ENCODE measurements at places on chromosomes 2 and 18.

DNA sequence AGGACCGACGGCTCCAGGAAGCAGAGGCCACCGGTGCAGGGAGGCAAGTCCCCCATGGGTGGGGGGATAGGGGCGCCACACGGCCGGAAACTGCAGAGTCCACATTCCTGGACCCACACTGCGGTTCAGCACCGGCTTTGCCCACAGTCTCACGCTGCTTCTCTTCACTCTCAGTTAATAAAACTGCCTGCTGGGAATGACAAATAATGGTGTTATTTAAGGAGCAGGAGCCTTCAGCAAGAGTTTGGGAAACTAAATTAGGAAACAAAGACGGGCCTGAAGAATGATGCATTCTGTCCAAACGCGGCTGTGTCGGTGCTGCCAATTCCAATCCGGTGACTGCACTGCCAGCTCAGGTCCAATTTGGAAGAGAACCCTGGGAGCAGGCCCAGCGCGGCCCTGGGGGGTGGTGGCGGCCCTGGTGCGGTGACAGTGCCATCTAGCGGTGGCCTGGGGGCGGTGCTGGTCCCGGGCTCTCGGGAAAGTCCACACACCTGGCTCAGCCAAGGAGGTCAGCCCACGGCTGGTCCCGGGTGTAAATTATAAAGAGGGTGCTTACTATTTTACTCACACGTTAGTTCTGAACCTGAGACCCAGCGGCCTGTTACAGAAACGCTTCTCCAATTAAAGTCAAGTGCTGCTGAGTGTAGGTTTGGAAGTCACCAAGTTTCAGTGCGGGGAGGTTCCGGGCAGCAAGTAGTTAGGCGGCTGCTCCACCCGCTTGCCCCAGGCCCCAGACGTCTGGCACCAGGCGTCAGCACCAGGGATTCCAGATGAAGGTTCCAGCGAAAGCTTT, 73.1 kb upstream of the PXDN start:
- DNase-seq: no peak

DNA sequence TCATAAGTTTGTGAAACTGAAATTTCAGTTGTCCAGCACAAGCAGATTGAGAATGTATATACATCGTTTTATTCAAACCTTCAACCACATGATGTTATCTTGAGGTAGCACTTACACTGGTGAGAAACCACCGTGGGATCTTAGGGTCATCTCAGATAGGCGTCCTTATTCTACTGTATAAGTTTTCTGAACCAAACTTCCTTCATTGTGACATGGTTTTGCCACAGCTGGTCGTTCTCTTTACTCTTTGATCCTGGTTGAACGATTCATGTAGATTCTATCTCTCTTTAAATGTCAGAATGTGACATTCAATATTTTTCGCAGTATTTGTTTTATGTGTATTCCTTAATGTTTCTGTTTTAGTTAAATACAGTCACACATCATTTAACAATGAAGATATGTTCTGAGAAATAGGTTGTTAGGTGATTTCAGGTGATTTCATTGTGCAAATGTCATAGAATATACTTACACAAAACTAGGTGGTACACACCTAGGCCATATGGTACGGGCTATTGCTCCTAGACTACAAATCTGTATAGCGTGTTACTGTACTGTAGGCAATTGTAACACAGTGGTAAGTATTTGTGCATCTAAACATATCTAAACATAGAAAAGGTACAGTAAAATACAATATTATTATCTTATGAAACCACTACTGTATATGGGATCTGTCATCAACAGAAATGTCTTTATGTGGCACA, 17.9 kb upstream of the ARHGAP25 start:
- DNase-seq: no peak

DNA sequence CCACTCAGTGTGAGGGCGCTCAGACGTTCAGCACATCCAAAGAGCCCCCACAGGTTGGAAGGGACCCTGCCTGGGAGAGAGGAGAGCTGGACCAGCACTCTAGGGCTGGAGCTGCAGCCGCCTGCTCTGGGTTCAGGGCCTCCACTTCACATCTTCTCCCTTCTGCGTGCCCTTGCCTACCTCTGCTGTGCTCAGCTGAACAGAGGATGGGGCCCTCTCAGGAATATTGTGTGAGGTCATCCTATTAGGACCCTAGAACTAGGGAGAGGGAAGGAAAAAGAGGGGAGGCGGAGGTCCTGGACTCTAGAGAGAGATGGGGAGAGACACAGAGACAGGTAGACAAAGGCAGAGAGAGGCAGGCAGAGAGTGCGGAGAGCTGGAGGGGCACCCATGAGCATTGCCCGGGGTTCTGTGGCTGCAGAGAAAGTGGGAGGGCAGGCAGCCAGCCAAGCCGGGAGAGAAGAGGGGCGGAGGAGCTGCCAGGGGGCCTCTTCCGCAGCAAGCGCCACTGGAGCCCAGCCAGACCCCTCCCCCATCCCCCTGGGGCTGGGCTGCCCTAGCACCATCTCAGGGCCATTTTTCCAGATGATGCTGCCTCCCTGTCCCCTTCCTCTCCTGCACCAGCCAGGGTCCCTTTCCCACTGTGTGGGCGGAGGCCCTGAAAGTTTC, 8.3 kb upstream of the TNS1 start:
- no peak for DNase-seq

- no peak for DNase-seq
Measured at GRCh38 chr2:164496881-164497280, 124.4 kb downstream of the GRB14 start.

DNA sequence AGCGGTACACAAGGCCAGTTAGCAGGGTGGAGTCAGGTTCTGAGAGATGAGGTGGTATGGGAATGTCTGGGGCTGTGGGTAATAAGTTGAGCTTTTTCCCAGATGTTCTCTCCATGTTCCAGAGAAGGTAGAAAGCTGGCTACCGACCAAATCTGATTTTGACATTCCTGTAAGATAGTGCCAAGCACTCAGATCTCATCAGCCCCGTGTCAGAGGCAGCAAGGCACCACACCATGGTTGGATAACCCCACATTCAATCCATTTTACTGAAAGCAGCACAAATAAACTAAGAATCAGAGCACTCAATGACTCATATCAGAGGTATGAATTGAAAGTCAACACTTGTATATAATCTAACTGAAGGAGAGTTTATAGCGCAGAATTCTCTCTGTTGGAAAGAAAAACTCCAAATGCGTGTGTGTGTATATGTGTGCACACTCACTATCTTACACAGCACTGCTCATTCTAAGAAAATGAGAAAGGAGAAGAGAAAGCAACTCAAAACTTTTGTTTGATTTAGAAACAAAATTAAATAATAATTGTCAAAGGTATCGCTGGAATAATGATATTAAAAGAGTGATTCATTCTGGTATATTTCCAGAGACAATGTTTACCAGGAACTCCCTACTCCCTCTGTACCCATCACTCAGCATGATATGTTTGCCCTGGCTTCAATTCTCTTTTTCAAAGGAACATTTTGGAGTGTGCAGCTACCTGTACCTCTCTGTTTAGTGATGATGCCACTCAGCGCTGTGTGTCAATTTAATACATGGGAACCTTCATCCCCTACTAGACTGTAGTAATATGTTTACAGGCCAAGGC, 375.1 kb upstream of the ID2 start:
- no peak for DNase-seq

DNA sequence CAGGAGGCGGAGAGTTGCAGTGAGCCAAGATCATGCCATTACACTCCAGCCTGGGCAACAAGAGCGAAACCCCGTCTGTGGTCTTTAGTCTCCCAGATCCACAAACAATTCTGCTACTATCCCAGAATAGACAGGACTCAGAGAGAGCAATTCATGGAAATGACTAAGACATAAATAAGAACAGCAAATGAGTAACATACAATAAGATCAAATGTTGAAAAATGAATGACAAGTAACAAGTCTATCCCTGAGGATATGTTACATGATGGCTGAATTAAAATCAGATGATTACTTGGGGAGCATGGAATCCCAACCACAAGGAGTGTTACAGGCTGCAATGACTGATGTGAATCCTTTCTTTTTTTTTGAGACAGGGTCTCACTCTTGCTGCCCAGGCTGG, 10.3 kb downstream of the ARL5A start:
- no peak for DNase-seq

- no peak for DNase-seq
Measured at GRCh38 chr2:72378753-72379348, 231.2 kb upstream of the CYP26B1 start.

DNA sequence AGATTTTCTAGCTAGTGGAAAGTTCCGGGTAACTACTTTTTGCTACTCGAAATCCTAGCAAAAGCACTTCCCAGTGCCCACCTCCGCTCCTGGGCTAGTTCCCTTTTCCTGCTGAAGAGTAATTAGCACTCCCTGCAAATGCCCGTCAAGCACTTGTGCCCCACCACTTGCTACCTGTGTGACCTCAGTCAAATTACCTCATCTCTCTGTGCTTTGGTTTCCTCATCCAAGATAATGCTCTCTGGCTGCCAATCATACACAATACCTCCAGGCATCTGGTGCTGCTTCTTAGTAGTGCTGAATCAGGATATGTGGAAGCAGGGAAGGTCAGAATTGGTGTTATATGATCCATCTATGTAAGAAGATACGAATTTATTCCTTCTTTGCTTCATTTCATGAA, 102.1 kb upstream of the CDCA7 start:
- no peak for DNase-seq

DNA sequence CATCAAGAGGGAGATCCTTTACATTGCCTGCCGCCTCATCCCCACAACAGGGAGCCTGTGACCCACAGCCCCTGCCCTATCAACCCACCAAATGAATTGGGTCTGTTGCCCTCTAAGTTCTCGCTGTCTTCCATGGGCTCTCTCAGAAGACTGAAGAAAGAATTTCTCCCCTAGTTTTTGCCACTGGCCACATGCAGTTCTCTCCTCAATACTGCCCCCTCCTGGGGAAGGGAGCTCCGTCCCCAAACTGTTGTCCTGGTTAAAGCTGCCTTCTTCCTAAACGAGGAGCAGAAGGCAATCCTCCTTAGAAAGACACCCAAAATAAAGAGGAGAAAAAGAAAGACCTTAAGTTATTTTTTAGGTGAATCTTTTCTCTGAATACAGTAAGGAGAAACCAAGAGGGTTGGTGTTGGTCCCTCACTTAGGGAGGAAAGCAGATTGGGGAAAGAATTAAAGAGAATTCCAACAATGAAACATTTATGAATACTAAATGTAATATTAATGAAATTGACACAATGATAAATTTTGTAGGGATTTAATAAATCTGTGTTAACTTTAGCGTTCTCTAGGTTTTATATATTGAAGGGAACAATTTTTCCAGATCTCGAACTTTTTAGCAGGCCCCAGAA, 31.1 kb upstream of the SATB2 start:
- DNase-seq: no peak

GRCh38 chr2:42843131-42843530, 50.7 kb upstream of the HAAO start:
- DNase-seq: no peak

GRCh38 chr18:9694952-9695495, 13.1 kb upstream of the RAB31 start:
- no peak for DNase-seq

DNA sequence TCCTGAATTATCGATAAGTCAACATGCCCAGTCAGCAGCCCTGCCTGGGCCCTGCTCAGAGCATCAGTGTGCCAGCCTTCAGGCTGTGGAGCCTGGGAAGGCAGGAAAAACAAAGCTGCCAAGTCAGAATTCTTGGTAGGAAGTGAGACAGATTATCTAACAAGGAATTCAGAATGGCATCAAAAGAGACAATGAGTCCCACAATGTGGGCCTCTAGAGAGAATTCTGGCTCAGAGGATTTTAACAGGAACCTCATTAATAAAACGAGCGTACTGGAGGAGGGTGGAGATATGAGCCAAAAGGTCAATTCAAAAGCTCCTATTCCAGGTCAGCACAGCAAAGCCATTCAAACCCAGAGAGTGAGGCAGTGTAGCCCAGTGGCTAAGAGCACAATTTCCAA, 327.6 kb upstream of the MMADHC start:
- DNase-seq: no peak

DNA sequence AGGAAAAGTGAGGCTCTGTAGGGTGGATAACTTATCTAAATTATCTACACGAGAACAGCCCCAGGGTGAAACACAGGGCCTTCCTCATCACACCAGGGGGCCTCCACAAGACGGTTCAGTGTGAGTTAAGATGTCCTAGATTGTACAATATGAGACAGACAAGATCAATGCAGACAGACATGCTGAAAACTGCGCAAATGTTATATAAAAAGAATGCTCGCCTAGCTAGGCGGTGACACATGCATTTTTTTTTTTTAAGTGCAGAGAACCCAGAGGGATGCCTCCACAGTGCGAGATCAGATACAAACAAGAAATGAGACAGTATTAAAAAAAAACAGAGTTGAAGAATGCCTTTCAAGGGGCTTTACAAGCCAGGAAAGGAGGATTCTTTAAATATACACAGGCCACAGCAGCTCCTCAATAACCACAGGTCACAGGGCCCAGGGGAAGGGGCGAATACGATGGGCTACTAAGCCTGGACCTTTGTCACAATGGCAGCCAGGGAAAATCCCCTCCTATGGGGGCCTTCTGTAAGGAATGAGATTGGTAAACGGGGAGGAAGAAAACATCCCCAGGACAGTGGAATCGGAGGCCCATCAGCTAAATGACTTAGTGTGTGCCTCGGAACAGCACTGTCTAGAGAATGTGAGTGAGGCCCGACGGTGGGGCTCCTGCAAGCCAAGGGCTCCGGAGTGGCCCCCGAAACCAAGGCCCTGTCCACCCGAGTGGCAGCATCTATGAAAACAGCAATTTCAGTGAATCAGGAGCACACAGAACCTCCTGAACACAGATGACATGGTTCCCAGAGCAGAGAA, 48.9 kb downstream of the ADCY3 start:
- no peak for DNase-seq

DNA sequence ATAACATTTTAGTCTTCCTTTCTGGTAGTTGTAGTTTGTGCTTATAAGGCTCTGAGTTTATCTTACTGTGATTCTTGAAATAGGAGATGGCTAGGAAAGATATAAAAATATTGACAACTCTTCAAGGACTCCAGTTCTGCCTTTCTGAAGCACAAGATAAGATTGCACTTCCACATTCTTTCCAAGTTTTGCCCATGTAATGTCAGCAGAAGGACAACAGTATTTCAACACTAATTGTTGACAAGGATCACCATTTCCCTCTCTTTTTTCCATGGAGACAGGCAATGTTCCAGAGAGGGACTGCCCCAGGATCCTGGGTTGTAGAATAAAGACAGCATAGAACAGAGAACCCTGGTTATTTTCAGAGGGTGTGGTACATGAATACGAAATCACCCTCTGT, 279.1 kb upstream of the CNTNAP5 start:
- DNase-seq: no peak

DNA sequence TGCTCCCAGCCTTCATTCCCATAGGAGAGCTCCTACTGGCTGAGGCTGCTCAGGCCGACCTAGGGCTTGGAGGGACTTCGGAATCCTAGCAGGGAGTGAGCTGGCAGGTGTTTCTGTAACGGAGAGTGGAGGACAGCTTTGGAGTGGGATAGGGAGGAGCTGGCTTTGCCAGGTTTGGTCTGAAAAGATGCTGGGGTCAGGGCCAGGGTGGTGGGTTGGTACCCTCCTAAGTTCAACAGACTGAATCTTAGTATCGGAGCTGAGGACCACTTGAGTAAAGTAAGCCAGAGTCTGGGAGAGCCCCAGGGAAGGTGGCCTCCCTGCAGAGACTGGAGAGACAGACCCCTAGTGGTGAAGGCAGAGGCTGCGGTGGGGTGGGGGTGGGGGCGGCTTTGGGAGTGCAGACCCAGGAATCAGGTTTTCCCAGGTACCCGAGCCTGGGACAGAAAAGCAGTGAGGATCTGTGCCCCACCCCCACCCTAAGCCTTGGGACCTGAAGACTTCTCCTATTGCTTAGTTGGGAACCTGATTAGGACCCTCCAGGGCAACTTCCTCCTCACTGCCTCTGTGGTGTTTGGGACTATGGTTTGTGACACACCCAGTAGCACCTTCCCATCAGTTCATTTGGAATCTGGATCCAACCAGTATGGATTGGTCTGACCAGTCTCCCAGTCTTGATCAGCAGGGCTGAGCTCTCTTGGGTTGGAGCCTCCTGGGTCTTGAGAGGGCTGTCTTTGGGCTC, 3.0 kb downstream of the CNNM4 start:
- DNase-seq: no peak

All from NCI-H187 treated with DMSO at 0.1 percent for 48 hours (cell line).